ENCODE measurements at places on chromosomes 7 and 10.

DNA sequence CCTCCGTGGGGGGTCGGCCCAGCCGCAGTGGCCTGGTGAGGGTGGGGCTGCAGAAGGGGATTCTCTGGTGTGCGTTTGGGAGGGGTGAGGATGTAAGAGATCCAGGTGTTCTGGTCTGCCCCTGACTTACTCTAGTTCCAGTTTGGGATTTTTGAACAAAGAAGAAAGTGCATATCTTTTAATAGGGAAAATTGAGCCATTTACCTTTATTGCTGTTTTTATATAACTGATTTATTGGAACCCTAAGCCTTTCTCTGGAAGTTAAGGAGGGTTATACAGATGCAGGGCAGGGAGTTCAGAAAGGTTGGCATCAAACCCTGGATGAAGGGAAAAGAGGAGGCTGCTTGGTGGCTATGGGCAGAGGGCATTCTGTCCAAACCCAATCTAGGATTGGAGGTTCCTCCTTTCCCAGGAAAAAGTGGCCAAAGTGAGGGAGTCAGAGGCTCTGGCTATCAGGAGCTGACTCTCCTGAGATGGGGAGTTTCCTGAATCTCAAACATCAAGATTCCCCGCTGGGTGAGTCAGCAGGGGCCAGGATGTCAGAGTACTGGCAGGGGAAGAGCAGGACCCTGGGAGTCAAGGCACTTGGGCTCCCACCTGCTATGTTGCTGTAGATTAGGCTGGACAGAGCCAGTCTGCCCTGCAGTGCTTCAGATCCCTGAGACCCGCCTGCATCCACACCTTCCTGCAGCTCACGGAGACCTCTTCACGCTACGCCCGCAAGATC is 67.5 kb downstream of the CLIP2 start:
- no peak overlapping the region for H3K27ac ChIP-seq
- H3K4me3 ChIP-seq, result no peak overlapping the region
- peaks cover 21% of the 10 kb centered on the region for H3K36me3 ChIP-seq
- DNase-seq, result no peak
- H3K4me1 ChIP-seq, result no peaks in the 10 kb centered on the region
- no peaks in the 10 kb centered on the region for H3K27me3 ChIP-seq

DNA sequence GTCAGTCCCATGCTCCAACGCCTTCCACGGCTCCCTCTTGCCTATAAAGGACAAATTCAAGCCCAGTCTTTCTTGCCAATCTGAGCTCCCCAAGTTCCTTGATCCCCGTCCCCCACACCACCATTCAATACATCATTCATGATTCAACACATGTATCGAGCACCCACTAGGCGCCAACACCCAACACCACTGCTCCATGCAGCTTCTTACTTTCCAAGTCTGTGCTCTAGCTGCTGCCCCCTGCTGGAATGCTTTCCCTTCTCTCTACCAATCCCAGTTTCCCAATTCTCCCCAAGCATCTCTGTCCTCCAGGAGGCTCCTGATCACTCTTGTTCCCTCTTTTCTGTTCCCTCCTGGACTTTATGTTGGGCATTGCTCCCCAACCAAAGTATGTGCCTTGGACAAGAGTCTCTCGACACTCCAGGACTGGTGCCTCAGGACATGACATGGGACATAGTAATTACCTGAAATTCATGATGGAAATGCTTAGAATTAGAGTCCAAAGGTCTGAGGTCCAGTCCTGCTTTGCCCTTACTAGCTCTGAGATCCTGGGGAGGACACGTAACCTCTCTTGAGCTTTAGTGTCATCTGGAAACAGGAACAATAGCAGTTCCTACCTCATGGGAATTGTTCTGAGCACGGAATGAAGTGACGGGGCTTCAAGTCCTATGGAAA is 172.7 kb downstream of the NEURL1 start:
- DNase-seq, result no peak
- peaks cover 22% of the 10 kb centered on the region for H3K4me1 ChIP-seq
- no peaks in the 10 kb centered on the region for H3K36me3 ChIP-seq
- H3K27me3 ChIP-seq, result no peaks in the 10 kb centered on the region
- no peak overlapping the region for H3K27ac ChIP-seq

- no peaks in the 10 kb centered on the region for H3K27me3 ChIP-seq
- H3K4me3 ChIP-seq, result no peak overlapping the region
- H3K36me3 ChIP-seq, result no peaks in the 10 kb centered on the region
- H3K4me1 ChIP-seq, result peaks cover 13% of the 10 kb centered on the region
Measured at GRCh38 chr10:128222332-128222849, 96.2 kb upstream of the MKI67 start.

DNA sequence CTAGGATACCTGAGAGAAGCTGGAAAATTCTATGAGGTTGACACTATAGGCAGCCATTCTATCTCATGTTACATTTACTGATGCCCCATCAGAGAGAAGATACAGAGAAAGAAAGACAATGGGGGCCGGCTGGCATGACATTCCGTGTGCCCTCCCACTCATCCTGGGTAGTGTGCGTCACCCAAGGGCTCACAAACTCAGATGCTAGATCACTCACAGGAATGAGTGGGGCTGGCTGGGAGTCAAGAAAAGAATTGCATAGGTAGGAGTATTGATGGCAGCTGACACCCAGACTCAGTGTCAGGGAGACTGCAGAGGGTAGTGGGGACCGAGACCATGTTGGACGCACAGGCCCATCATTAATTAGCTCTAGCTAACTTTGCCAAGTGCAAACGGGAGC is 1113.5 kb upstream of the AUTS2 start:
- H3K27me3 ChIP-seq, result no peaks in the 10 kb centered on the region
- H3K36me3 ChIP-seq, result no peaks in the 10 kb centered on the region
- no peaks in the 10 kb centered on the region for H3K4me1 ChIP-seq
- no peak overlapping the region for H3K27ac ChIP-seq
- DNase-seq, result no peak

DNA sequence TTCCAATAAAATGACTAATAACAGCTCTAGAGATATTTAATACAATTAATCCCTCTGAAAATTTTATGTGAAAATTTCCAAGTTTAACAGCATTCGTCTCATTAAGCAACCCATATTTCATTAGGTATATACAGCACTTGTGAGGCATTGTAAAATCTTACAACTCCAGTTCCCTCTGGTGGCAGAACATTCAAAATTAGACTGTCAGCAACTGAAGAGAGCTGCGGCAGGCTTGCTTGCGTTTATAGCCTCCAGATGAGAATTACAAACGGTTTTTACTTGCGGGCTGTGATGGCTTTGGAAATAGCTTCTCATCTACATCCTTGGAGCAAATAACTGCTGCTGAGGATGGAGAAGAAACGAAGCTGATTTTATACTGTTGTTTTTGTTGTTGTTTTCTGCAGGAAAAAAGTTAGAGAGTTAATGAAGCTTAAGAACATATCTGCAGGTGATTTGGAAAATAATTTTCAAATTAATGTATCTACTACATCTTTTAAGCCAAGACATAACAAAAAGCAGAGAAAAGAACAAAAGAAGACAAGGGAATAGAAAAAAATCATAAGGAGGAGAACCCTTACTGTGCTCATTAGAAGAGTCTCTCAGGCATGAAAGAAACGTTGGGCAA is 171.3 kb downstream of the MAGI2 start:
- no peak for DNase-seq
- no peak overlapping the region for H3K4me3 ChIP-seq
- H3K27me3 ChIP-seq, result no peaks in the 10 kb centered on the region
- no peaks in the 10 kb centered on the region for H3K36me3 ChIP-seq
- no peak overlapping the region for H3K27ac ChIP-seq

DNA sequence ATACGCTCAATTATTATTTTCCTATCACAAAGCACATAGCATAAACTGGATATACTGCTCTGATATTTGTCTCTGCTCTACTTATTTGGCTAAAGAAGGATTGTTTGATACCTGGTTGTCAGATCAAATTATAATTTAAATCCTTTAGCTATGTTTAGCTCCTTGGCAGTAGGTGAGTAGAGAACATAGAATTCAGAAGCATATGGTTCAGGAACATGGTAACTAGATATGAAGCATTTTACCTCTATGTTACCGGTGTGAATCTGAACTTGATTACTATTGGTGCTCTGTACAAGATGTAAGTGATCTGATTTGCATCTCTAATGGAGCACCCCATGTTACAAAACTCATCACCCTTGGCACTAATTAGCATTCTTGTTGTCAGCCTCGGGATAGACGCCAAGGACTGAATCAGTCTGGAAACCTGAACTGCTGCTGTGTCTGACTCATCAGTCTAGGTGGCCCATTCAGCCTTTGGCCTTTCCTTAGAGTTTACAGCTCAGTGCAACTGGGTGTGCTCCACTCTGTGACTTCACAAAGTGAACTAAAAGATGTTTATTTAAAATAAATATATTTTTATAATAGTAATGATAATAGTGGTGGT is 12.3 kb upstream of the MYPN start:
- H3K27ac ChIP-seq, result no peak overlapping the region
- H3K27me3 ChIP-seq, result no peaks in the 10 kb centered on the region
- no peak for DNase-seq
- H3K4me3 ChIP-seq, result no peak overlapping the region
- H3K36me3 ChIP-seq, result no peaks in the 10 kb centered on the region
- no peaks in the 10 kb centered on the region for H3K4me1 ChIP-seq

Measured in CD14-positive monocyte (primary cell).